Stimulated activated CD8-positive, alpha-beta memory T cell treated with anti-CD3 and anti-CD28 coated beads, Interleukin-12 subunit alpha, Interleukin-12 subunit beta, amount 100 ng/mL, for 1 hour (primary cell): ENCODE measurements at places on chromosomes 6 and 20.

- no peak for DNase-seq
Observed at GRCh38 chr6:3326184-3326971, 67.6 kb downstream of the PSMG4 start.

DNA sequence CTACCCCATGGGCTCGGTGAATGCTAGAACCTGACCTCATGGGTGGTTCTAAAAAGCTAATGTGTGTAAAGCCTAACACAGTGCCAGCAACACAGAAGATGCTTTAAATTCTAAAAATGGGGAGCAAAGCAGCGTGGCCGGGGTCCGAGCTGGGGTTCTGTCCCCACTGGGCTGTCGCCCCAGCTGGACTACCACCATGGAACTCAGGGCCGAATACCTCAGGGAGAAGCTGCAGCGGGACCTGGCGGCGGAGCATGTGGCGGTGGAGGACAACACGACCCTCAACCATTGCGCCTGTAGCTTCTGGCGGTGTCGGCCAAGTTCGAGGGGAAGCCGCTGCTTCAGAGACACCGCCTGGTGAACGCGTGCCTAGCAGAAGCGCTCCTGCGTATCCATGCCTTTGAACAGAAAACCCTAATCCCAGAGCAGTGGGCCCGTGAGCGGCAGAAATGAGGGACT, 8.4 kb downstream of the SOX4 start:
- no peak for DNase-seq

DNA sequence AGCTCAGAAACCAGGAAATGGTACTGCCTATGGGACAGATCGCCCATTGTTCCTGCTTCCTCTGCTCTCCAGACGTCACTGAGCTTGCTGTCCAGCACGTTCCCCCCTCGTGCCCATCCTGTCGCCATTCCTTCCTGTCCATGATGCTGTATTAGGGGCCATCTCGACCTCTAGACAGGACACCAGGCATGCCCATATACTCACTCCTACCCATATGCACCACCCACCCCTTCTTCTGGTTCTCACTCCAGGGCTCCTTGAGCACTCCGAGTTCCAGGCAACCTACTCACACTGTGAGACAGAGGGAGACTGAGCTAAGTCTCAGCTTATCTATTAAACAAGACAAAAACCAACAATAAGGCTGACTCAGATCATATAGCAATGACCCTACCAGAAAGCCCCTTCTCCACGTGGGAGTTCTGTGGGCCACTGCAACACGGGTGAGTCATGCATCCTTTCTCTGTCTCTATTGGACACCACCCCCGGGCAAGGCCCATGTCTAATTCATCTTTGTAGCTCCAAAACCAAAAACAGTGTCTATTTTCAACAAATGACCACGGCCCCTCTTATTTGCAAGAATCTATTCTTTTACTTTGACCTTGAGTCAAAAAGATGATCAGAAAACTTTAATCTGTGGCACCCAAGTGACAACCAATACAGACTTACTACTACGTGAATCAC, 65.7 kb downstream of the PSMG4 start:
- DNase-seq: no peak

- DNase-seq: no peak
Observed at GRCh38 chr20:50111120-50111828, 1.7 kb downstream of the UBE2V1 start.

- DNase-seq: no peak
Observed at GRCh38 chr6:21393441-21394165, 199.9 kb upstream of the SOX4 start.

DNA sequence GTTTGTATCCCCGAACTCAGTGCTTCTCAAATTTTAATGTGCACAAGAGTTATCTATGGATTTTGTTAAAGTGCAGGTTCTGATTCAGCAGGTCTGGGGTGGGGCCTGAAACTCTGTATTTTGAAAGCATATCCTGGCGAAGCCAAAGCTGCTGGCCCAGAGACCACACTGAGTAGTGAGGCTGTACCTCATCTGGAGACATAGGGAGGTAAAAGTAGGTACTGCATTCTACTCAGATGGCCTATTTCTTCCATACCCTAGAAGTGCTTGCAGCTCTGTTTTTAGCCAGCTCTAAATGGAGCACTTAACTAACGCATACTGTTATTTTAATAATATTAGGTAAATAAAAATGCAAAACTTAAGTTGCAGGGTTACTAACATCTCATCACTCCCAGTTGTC, 241.6 kb upstream of the PRND start:
- no peak for DNase-seq

- DNase-seq: no peak
Observed at GRCh38 chr6:12064131-12064530, 52.0 kb downstream of the HIVEP1 start.

- no peak for DNase-seq
Observed at GRCh38 chr6:71209626-71210025, 79.0 kb upstream of the OGFRL1 start.

- no peak for DNase-seq
Observed at GRCh38 chr6:157951828-157952227, 29.8 kb upstream of the SYNJ2 start.

DNA sequence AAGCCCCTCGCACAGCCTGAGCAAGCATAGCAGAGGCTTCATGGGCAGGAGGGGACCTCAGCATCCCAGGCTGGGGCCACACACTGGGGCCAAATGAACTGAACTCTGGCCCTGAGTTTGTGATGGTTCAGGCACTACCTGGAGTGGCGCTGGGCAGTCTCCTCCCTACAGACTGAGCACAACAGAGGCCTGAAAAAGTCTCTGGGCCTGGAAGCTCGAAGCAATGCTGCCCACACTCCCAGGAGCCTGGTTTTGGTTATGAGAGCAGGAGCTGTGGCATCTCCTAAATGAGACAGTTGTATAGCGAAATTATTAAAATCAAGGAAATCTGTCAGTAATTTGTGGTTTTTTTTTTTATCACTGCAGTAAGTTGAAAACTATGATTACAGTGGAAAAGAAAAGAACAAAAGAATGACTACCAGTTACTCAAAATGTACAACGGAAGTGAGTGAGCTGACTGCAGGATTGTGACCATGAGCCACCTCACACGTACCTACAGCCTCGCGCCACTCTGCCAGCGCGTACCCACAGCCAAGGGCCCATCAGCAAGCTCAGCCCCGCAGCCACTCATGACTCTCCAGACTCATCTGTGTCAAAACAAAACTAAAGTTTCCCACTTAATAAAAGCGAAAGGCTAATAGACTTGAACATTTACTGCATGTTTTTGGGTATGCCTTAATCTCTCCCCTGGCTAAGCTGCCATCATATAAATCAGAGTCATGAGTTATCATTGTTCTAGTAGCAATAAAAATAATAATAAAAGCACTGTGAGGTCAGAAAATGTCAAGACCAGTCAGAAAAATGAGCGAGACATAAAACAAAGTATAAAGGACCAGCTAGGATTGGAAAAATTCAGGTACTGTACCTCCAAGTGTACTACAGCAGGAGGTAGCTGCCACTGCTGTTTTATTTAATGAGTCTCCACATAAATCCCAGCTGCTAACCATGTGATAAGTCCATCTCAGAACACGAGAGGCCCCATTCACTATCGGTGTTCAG, 177.0 kb downstream of the FOXC1 start:
- DNase-seq: no peak

GRCh38 chr6:169950558-169950957, 199.1 kb downstream of the ERMARD start:
- DNase-seq: no peak

- DNase-seq: no peak
Observed at GRCh38 chr6:40359808-40360207, 227.4 kb downstream of the LRFN2 start.
